ENCODE measurements at places on chromosomes 1 and 21.

DNA sequence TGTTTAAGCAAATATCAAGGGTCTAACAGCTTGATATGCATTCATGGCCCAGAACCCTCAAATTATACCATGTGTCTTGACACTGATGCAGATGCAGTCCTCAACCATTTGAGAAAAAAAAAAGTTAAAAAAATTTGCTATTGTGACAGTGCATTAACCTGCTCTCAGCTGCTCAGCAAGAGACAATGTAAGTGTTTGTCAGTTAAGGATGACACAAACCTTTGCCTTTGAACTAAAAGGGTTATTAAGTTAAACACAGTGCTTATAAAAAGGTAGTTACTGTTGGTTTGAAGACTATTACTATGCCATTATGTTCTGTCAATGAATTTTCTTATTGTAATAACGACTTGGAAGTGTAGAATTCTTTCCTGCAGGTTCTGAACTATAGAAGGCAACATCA is 655.6 kb upstream of the NEGR1 start:
- no peak for DNase-seq

GRCh38 chr1:86769065-86769464 is 64.7 kb downstream of the SH3GLB1 start:
- no peak for DNase-seq

DNA sequence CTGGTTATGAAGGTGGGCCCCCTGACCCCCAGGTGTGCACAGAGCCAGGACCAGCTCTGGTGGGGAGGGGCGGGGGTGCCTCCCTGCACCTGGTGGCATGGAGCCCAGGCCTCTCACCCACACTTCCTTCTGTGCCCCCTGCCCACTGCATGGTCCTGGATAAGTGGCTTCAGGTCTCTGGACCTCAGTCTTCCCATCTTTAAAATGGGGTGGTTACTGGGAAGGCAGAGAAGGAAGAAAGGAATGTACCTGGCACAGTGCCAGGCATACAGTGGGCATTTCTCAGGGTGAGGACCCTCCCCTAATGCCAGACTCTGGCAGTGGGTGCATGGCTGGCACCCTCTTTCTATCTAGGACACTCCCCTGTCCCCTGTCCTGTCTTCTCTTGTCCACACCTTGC is 7.5 kb downstream of the CLCNKA start:
- DNase-seq: no peak

DNA sequence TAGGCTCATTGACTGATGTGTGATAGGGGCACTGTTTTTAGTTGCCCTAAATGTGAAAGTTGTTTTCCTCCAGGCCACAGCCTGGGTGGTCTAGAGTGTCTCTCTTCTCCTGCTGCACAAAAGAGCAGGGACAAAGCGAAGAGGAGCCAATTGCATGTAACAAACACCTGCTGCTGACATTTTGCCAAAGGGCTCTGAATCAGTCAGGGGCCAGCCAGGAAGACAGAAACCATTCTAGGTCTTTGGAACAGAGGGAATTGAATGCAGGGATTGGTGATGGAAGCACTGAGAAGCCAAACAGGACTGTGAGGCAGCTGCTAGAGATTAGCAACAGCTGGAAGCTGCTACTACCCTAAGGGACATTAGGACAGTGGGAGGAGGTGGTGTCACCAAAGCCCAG is 185.3 kb upstream of the POU3F1 start:
- no peak for DNase-seq

DNA sequence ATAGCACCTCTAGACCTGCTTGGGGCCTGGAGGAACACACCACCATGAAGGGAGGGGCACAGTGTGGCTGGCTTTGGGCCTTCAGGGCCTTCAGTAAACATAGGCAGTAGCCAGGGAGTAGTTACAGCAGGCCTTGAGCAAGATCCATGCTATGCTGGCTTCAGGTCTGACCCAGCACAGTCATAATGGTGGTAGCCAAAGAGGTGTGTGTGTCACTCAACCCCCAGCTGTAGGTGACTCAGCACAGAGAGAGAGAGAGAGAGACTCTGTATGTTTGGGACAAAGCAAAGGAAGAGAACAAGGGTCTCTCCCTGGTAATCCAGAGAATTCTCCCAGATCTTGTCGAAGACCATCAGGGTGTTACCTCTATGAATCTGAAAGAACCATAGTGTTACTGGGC is 250.5 kb upstream of the PKN2 start:
- DNase-seq: no peak

DNA sequence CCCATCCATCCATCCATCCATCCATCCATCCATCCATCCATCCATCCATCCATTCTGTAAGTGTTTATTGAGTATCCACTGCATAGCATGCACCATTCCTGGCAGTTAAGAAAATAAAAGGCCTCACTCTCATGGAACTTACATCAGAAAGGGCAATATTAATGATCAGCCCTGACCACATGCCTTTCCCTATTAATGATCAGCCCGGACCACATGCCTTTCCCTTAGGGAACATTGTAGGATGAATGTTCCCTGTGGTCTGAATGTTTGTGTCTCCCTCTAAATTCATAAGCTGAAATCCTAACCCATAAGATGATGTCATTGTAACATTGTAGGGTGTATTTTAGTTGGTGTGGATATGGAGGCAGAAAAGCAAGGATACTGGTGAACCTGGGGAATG is 365.8 kb downstream of the KIF26B start:
- DNase-seq: no peak

- no peak for DNase-seq
Measured at GRCh38 chr1:199616947-199617346, 410.6 kb upstream of the NR5A2 start.

GRCh38 chr1:222877854-222878253 is 63.0 kb downstream of the DISP1 start:
- DNase-seq: no peak

DNA sequence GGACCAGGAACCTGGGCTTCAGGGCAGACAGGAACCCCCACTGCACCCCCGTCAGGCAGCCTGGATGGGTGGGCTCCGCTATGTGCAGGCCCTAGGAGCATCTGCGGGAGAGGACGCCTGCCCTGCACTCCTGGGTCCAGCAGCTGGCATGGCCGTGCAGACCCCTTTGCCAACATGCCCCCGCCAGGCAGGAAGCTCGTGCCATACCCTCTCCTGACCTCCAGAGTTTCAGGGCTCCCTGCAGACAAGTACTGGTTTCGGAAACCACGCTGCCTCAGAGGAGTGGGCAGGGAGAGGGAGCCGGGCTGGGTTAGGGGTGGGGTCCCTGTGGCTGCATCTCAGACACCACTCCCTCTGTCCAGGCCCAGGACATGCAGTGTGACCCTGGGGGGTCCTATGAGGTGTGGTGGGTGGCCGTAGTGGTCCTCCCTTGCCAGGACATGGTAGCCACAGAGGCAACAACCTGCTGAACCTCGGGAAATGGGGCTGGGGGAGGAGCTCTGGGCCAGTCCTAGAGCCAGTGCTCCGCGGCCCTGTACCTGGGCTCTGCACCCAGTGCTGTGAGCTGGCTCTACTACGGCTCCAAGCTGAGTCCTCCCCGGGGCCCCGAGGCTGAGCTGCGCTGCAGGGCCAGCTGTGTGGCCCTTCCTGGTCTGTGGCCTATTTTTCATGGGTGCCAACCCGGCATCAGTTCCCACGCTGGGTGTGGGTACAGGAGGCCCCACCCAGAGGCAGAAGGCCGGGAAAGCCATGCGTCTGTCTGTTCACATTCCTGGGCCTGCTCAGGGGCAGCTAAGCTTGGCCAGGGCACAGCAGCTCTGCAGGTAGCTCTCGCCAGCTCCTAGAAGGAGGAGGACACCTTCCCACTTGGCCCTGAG is 1.4 kb downstream of the PLEKHN1 start:
- no peak for DNase-seq

DNA sequence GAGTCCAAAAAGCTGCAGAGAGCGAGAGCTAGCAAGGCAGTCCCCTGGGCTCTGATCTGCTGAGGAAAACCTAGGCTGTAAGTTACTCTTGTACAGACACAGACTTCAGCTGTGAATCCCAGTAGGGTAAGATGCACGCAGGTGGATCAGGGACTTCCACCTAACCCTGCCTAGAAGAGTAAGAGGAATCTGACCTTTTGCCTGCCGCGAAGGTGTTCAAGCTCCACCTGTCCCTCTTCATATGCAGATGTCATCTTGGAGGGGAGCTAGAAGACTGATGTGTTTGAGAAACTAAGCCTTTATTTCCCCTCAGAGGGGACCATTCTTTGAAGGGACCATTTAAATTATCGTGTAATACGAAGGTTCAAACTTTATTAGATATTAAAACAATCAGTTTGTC is 108.6 kb upstream of the USP24 start:
- DNase-seq: no peak

- no peak for DNase-seq
Measured at GRCh38 chr1:203388683-203389082, 37.8 kb upstream of the FMOD start.

- no peak for DNase-seq
Measured at GRCh38 chr1:93328809-93329760, 16.6 kb upstream of the DR1 start.

Data from hematopoietic multipotent progenitor cell treated with erythropoietin and hydrocortisone succinate and interleukin-3 and kit ligand, for 15 days (in vitro differentiated cells).